ENCODE measurements at places on chromosomes 12 and 14.

DNA sequence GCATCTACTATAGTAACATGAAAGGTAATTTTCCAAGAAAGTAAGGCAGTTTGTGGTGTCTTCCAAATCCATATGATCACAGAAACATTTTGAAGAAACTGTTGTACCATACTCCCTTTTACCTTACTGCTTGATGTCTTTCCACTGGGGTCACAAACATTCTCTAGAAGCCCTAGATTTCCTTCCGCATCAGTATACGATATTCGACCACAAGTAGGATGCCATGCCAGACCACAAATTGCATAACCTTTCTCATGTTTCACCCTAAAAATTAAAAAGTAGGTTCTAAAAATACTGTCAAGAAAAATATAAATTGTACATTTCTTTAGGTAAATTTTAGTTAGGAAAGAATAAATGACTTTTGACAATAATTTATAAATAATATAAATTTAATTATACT is 26.5 kb downstream of the WDHD1 start:
- no peak for DNase-seq

DNA sequence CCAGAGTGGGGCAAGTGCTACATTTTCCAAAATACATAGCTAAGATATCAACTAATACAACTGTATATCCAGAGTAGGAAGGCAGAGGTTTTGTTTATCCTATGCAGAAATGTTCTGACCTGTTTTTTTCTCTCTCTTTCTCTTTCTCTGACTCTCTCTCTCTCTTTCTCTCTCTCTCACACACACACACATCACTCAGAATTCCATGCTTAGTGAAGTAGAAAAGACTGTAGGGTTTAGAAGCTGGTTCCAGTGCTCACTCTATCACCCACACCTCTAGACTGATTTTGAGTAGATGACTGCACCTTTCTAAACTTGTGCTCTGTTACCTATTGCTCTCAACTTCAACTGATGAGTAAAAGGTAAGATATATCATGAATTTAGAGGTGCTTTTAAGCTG is 356.7 kb downstream of the LRIG3 start:
- DNase-seq: no peak

GRCh38 chr12:19332196-19332595 is 107.1 kb upstream of the AEBP2 start:
- no peak for DNase-seq

DNA sequence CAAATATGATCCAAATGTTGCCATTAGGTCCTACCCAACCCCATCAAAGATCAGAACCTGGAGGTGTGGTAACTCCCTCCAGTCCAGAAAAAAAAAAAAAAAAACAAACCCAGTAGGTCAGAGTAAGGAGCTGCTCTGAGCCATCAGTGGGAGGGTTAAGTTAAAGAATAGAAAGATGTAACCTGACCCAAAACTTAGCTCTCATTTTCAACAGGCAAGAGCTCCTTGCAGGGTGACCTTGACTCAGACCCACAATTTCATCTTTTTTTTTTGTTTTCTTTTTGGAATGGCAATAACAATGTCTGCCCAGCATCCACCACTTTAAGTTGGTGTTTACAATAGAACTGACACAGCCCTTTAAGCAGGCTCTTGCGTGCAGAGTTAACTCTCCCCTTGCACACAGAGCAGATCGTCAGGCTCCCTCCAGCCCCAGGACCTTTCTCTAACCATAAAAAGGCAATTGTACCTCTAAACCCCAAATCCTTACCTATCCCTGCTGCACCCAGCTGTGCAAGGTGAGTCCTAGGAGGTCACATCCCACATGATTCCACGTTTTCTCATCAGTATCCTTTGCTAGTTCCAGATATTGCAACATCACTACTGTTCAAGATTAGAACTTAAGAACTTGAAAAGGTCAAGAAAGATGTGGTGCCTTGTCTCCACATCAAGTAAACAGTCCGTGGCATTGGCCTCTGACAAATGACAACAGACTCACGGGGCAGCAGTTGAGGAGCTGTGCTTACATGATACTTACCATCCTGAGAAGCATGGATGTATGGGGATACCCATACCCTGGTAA is 178.6 kb upstream of the EEA1 start:
- DNase-seq: no peak

DNA sequence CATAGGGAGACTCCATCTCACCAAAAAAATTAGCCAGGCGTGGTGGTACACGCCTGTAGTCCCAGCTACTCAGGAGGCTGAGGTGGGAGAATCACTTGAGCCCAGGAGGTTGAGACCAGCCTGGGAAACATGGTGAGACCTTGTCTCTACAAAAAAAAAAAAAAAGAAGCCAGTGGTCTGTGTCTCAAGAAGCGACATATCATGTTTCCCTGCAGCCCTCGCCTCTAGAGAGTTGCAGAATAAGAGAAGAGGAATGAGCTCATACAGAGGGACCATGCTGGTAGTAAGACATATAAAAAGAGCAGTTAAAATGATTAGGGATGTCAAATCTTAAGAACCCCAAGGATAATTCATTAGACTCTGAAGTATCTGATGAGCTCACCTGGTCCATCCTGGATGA is 39.4 kb upstream of the BICDL1 start:
- no peak for DNase-seq

- no peak for DNase-seq
These were observed 84.0 kb downstream of the BEGAIN start for GRCh38 chr14:100503251-100503650.

- no peak for DNase-seq
These were observed 45.1 kb downstream of the SAV1 start for GRCh38 chr14:50622978-50623377.

Measured in retina (tissue), 1 donor.